Left lung (tissue), 14 donors: ENCODE measurements at places on chromosomes 4 and X. TPM values are rescaled to one million over a fixed set of nuclear protein-coding genes. Genes with fewer than 3 reads are reported as not detected.

GRCh38 chrX:82081027-82081426, 879.1 kb downstream of the SH3BGRL start:
- no peak for DNase-seq

DNA sequence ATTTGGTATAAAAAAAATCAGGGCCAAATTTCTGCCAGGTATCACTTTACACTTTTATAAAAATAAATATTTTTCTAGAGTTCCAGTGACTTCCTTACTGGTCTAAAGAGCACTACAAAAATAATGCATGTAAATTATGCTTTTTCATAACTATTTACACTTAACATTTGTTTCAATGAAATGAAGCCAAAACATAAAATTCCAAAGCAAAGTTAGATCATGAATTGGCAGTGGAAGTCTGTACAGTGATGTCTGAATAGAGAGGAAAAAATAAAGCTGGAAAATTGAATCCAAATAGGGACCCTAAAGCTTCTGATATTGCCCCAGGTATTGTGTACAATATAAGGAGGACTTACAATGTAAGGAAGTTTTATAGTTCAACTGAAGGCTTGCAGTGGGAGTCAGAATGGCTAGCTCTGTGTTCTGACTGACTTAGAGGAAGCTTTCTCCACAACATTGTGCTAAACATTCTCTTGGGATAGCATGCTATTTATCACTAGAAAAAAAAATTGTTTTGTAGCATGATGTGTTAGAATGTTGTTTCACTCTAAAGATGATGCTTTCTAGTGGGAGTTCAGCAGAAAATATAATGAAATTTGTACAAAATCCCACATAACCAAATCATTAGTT, 288.2 kb upstream of the UGT8 start:
- no peak for DNase-seq

DNA sequence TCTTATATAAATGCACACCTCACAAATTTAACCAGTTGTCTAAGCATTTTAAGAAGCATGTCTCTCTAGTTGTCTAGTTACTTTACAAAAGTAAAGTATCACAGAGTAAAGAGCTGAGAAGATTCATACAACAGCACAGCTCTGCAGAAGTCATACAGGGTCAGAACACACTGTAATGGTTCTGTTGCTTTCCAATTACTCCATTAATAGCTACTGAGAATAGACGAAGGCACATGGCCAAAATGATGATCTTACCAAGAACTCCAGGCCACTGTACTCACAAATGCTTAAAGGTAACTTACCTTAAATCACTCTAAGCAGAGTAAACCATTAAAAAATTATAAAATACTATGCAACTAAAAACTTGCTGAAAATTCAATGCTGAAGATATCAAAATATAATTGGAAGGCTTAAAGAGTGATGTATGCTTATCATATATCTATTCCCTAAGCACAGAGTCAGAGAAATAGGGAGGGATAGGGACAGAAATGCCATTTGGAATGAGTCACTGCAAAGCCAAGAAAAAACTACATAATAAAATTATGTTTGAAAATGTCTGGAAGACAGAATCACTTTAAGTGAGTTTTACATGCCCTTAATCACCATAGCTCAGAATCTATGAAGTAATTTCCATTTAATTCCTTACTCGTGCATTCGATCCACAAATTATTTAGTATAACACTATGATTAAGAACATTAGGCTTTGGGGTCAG, 71.0 kb downstream of the DDX60L start:
- DNase-seq = no peak

The BTK gene
- total RNA-seq = 26.6 TPM

DNA sequence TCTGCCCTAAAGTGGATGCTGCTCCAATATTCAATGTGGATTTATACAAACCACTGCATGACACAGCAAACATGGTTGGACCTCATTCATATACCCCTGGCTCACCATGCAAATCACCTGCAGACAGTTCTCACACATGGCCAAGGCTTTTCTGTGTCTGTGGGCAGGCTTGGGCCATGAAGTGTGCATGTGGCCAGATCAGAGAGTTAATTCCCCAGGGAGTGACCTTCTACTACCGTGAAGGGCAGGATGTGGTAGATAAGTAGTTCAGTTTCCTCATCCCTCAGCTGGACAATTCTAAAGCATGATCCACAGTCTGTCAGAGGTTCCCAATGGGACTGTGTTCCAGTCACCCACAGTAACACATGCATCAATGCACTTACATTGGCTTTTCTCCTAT, 24.6 kb upstream of the BCLAF3 start:
- DNase-seq = no peak

GRCh38 chr4:8303485-8304281, 34.1 kb downstream of the HTRA3 start:
- no peak for DNase-seq

- DNase-seq = no peak
Measured at GRCh38 chr4:67087897-67088296, 457.4 kb downstream of the CENPC start.
